ENCODE measurements at places on chromosomes 5 and 9. TPM values are rescaled to one million over a fixed set of nuclear protein-coding genes. Genes with fewer than 3 reads are reported as not detected.

Gene SARDH
- total RNA-seq = 1.4 TPM

Gene GRXCR2
- total RNA-seq = not detected

Gene WDR31
- total RNA-seq = 0.22 TPM

Gene TRIM36
- total RNA-seq = 3.6 TPM

Gene PCDHGB3
- 0.54 TPM for total RNA-seq

Gene PCDHGA10
- total RNA-seq = 0.71 TPM

Data from M059J (cell line).